ENCODE measurements at places on chromosomes 3 and 15.

- no peak for DNase-seq
Observed at GRCh38 chr15:67085237-67085817, 19.9 kb downstream of the SMAD3 start.

DNA sequence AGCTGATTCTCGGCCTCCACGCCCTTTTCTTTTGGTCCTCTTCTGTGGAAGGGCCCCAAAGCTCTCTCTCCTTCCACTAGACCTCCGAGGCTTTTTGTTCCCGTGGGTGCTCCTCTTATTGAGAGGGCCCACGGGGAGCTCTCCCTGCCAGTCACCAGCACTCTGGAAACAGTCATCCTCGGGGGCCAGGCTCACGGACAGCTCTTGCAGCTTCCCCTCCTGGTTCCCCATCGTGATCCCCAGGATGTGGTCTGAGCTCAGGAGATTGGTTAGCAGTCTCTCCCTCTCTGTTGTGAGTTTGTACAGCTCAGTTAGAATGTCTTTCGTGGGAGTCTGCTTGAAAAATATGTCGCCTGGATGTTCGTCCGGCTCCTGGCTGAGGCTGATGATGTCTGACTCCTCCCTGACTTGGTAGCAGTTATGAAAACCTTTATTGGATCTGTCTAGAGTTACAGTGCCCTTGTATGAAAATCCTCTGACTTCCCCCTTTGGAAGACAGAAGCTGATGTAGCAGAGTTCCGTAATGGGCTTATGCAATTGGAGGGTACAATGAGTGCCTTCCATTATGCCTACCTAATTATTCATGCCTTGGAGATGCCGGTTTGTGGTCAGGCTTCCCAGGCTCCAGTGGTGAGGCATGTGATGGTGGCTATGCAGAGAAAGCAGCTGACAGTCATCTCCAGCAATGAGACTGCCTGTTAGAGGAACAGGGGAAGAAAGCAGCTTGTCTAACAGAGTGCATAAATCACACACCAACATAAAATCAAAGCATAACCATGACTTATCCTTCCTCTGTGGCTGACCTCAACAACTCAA is 40.0 kb downstream of the FMN1 start:
- DNase-seq = no peak

DNA sequence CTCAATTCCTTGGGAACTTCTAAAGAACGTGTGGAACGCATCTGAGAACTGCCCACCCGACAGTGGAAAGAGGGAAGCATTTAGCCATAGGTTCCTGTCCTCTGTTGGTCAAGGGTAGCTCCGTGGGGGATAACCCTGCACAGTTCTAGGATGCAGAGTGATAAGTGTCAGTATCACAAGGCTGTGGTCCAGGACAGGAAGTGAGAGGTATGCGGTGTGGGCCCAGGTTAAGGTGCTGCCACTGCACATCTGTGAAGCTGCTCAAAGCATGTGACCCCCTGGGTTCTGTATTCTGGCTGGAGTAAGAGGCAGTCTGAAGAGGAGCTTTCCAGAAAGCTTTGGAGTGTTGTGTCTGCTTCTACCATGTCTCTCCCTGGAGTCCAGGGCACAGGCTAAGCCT is 51.7 kb upstream of the HES1 start:
- no peak for DNase-seq

DNA sequence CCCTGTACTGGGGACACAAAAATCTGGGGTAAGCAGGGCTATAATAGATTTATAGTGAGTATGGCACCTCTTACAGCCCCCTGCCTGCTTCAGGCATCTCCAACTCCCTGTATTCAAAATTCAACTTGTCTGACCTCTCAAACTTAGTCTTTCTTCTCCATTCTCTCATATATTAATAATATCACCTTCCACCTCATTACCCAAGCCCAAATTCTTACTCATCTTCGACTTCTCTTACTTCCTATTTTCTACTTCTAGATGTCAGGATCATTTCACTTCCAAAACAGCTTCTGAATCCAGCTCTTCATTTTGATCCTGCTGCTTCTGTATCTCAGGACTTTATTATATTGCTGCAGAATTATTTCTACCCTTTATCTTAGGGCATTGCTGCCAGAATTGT is 290.7 kb downstream of the CHST2 start:
- DNase-seq = no peak

DNA sequence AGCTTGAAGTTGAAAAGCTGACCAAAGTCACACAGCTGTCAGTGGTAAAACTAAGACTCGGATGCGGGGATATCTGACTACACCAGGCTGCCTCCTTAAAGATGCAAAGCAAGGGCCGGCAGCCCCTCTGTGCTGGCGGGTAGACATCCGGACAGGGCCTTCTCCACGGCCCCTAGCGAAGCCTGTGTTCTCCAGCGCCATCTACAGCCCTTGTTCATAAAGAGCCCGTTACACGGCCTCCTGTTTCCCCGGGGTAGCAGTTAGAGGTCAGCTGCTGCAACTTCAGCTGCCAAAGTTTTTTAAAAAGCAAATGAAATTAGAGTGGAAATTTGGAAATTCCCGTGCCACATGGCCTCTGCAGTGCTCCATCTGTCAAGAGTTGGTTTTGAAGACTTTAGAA is 383.0 kb downstream of the TBL1XR1 start:
- DNase-seq = no peak

GRCh38 chr15:59997070-59997701 is 6.9 kb upstream of the FOXB1 start:
- peak; percentile 30 for DNase-seq

GRCh38 chr3:133830071-133830470 is 24.5 kb downstream of the SRPRB start:
- DNase-seq = no peak

- no peak for DNase-seq
Observed at GRCh38 chr3:189119950-189120349, 51.8 kb upstream of the TPRG1 start.

GRCh38 chr3:10074666-10075065 is 33.4 kb downstream of the FANCD2OS start:
- DNase-seq = no peak

DNA sequence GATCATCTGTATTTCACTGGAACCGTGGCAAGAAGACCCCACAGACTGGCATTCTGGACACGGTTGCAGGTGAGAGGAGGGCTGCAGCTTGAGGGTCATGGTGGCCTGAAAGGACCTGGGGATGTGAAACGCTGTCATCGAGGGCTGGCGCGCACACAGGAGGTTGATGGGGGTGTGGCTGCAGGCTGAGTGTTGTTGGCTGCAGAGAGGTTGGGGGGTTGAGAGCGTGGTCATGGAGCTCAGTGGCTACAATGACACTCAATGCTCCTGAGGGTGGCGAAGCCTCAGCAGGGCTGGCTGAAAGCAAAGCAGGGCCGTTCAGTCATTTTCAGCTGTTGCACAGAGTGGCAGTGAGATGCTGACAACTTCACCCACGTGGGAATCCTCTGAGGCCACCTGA is 21.0 kb downstream of the CPN2 start:
- DNase-seq = no peak

- no peak for DNase-seq
Observed at GRCh38 chr15:79185199-79185598, 94.6 kb upstream of the RASGRF1 start.

GRCh38 chr15:95609096-95609495 is 721.4 kb upstream of the NR2F2 start:
- no peak for DNase-seq

DNA sequence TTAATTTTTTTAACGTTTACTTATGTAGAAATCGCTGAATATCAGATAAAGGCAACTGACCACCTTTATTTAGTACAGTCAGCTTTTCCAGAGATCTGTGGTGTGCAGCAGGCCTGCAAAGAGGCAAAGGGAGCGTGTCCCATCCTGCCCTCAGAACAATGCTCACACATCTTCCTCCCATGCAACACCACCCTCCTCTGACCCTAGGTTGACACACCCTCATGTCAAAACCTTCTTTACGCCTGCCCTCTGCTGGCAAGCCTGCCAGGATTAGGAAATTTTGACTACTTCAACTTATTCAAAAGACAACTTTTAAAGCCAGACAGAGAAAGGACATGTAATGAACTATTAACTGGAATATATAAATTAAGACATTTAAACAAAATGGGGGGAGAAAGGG is 513.7 kb downstream of the FOXP1 start:
- DNase-seq = peak; percentile 28

DNA sequence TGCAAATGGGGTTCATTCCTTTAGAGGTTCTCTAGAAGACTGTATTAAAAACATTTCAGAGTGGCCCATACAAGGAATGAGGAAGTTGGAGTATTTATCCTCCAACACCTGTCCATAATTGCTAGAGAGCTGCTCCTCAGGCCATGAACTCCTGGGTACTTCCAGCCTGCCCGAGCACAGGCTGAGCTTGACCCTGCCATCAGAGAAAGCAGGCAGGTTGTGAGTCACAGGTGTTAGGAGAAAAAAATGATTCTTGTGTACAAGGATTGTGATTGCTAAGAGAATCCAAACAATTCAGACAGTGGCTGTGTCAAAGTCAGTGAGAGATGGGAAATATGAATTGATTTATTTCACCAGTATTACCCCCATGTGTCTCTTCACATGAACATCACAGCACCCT is 156.8 kb upstream of the GADL1 start:
- no peak for DNase-seq

DNA sequence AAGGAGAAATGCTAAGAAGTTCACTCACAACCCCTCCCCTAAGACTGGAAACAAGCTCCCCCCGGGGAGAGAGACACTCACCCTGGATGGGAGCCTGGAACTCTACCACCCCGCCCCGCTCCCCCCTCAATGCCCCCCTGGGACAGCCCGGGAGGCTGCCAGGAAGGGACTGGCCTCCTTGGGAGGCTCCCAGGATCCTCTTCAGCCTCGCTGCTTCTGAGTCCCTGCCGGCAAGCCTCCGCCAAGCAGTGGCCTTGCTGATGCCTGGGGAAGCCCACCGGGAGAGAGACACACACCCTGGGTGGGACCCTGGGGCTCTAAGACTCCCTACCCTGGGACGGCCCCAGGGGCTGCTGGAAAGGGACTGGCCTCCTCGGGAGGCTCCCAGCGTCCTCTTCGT is 33.4 kb downstream of the CPEB1 start:
- no peak for DNase-seq

GRCh38 chr3:129648391-129648790 is 41.9 kb upstream of the PLXND1 start:
- DNase-seq = no peak

- DNase-seq = no peak
Observed at GRCh38 chr3:101311676-101312075, 8.7 kb downstream of the IMPG2 start.

DNA sequence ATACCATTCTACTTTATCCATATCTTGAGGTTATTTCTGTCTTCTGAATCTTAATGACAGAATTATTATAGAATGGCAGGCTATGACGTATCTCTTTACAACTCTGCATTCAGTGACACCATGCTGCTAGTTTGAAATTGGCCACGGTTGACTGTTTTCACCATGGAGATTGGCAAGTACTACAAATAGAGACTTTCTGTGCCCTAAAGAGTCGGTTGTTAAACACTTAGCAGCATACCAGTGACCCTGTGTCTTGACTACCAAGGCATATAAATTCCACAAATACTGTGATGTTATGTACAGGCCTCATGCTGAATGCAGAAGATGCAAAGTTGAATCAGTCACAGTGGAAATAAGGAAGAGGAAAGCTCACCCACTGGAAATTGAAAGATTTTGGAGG is 67.0 kb upstream of the CADPS start:
- DNase-seq = no peak

DNA sequence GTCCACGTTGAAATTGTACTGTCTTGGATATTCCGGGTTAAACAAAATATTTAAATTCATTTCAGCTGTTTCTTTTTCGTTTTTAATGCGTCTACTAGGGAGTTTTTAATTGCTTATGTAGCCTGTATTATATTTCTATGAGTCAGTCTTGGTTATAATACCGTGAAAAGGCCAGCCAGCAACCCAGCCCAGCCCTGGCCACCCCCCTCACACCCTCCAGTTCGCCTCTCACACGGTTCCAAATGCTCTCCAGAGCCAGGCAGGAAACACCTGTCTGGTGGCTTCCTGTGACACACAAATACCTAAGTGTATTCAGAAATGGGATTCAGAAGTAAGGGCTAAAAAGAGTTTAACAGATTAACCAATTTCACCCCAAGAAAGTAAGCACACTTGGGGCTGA is 4.4 kb downstream of the SH3BP5 start:
- DNase-seq = peak; percentile 29

DNA sequence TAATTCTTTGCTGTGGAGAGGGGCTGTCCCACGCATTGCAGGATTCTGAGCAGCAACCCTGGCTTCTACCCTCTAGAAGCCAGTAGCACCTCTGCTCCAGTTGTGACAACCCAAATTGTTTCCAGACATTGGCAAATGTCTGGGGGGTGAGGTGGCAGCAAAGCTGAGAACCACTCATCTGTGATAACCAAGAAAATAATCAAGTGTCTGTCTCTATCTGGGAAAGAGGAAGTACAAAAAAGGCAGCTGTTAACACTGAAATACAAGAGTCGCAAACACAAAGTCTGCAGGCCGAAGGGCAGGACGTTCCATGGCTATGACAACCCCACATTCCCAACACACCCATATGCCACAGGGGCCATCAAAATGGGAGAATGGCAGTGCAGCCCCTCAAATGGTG is 42.2 kb upstream of the GNB5 start:
- DNase-seq = no peak

- no peak for DNase-seq
Observed at GRCh38 chr3:142968319-142969025, 5.0 kb upstream of the PAQR9 start.

- no peak for DNase-seq
Observed at GRCh38 chr3:127735767-127736693, 63.3 kb downstream of the ABTB1 start.

GRCh38 chr3:16884748-16885592 is at the start of gene PLCL2:
TSS of gene PLCL2 (plus strand) at chr3:16884955. CDS start at chr3:16885040, 85 bp downstream.
- DNase-seq = peak; percentile 68

- DNase-seq = peak; percentile 79
Observed at GRCh38 chr3:157081626-157082210, 78.2 kb downstream of the CCNL1 start.

- DNase-seq = no peak
Observed at GRCh38 chr15:44130778-44131177, 64.3 kb downstream of the FRMD5 start.

GRCh38 chr3:184887574-184887973 is 75.6 kb downstream of the VPS8 start:
- no peak for DNase-seq

GRCh38 chr15:69272139-69272538 is 26.6 kb upstream of the PAQR5 start:
- DNase-seq = no peak

- DNase-seq = no peak
Observed at GRCh38 chr3:143831994-143832393, 16.3 kb downstream of the SLC9A9 start.

DNA sequence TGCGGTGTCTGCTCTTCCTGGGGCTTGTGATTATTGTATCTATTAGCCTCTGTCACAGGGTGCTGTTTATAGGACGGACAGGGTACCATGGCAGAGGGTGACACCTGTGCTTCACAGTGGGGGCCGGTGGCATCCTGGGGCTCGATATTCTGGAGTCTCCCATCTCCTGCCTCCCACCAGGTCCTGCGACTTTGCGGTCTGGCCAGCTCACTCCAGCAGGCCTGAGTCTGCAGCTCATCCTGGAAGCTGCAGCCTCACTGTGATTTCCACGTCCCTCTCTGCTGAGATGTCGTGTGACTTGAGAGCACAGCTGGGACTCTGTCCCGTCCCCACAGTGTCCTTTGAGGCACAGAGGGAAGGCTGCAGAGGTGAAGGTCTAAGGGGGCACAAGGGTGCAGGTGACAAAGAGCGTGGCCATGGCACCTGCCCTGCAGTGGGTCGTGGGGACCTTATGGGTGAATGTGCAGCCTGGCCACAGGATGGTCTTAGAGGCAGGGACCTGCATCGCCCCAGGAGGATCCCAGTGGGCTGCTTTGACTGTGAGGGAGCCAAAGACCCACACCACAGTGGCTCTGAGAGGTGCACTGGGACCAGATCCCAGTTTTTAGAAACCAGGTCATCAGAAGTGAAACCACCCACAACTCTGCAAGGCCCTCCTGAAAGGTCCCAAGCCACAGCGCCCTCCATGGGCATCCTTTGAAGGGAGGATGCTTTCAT is 172.8 kb downstream of the KLF13 start:
- DNase-seq = no peak
